ENCODE measurements at places on chromosomes 11 and 22.

DNA sequence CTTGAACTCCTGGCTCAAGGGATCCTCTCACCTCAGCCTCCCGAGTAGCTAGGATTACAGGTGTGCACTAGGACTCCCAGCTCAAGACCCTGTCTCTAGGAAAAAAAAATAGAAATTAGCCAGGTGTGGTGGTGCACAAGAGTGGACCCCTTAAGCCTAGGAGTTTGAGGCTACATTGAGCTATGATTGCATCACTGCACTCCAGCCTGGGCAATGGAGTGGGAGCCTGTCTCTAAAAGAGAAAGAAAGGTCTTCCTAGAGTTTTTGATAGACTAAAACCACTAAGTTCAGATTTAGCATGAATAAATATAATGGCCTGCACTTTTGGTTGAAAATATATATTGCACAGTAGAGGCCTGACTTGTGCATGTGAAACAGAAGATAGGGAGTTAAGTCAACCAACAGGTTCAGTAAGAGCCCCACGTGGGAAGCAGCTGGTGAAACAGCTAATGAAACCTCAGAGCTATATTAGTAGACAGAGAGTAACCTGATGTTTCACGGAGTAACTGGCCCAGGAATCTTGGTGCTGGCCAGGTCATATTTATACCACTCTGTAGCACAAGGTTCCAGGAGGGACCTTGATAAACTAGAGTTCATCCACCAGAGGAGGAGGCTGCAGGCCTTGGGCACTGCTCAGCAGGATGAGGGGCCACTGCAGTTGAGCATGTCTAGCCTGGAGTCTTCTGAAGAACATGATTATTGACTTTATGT is 4.6 kb upstream of the MICAL3 start:
- no peak for DNase-seq

- peak; percentile 82 for DNase-seq
Measured at GRCh38 chr22:42169055-42169469, 38.5 kb upstream of the CYP2D6 start.

GRCh38 chr22:44050766-44051355 is 26.8 kb downstream of the PARVB start:
- DNase-seq: no peak

GRCh38 chr11:41383768-41384167 is 75.7 kb downstream of the LRRC4C start:
- DNase-seq: no peak

- no peak for DNase-seq
Measured at GRCh38 chr11:70040869-70041501, 37.1 kb upstream of the ANO1 start.

DNA sequence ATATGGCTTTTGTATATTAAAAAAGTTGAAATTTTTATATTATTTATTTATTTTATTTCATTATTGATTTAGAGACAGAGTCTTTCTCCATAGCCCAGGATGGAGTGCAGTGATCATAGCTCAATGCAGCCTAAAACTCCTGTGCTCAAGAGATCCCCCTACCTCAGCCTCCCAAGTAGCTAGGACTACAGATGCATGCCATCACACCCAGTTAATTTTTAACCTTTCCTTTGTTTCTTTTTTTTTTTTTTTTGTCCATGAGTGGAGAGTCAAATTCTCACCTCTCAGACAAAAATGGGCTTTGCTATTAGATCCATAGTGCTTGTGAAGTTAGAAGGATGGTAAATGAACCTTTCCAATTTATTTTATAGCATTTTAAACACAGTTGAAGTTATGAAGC is 182.5 kb downstream of the SOX6 start:
- DNase-seq: no peak

DNA sequence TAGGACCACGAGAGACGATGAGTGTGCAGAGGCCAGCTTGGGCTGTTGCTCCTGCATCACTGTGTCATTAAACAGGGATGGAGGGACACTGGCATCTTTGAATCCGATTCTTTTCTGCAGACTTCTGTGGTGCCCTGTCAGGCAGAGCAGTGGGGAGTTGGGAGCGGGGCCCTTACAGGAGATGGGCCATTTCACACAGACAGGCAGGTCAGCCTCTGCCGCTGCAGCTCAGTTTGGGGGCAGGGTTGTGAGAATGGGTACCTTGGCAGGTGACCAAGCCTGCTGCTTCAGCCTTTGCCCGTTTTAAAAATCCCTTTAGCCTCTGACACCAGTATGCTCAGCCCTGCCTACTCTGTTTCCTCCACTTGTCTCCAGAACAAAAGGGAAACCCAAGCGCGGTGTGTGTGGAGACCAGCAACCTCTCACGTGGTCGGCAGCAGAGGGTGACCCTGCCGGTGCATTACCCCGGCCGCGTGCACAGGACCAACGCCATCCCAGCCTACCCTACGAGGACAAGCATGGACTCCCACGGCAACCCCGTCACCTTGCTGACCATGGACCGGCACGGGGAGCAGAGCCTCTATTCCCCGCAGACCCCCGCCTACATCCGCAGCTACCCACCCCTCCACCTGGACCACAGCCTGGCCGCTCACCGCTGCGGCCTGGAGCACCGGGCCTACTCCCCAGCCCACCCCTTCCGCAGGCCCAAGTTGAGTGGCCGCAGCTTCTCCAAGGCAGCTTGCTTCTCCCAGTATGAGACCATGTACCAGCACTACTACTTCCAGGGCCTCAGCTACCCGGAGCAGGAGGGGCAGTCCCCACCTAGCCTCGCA is 12.6 kb downstream of the C22orf31 start:
- DNase-seq: no peak

DNA sequence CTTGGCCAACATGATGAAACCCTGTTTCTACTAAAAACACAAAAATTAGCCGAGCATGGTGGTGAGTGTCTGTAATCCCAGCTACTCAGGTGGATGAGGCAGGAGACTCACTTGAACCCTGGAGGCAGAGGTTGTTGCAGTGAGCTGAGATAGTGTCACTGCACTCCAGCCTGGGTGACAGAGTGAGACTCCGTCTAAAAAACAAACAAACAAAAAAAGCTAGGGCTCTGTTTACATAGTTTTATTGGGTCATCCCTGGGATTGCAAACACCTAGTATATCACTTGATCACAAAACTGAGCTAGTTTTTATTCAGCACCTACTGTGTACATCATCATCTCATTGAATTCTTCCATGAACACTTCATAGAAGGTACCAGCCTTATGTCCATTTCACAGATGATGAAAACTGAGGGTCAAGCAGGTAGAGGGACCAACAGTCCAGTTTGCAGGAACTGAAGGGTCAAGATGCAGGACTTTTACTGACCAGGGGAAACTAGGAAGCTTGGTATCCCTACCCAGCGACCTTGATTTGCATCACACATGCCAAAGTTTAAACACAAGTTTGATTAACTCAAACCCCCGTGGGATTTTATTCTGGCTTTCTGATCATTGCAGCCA is 9.2 kb upstream of the MRTFA start:
- DNase-seq: no peak

DNA sequence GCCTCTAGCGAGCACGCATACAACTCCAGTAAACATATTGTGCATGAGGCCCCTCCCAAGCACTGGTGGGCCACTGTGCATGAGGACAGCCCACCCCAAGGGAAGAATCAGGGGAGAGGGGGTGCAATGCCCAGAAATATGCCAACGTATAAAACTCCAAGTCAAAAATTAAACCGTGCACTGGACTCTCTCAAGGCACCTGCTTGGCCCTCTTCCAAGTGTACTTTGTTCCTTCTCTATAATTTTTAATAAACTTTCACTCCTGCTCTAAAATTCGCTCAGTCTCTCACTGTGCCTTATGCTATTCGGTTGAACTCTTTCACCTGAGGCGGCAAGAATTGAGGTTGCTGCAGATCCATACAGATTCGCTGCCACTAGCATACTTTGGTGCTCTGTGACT is 465.3 kb upstream of the TENM4 start:
- no peak for DNase-seq

DNA sequence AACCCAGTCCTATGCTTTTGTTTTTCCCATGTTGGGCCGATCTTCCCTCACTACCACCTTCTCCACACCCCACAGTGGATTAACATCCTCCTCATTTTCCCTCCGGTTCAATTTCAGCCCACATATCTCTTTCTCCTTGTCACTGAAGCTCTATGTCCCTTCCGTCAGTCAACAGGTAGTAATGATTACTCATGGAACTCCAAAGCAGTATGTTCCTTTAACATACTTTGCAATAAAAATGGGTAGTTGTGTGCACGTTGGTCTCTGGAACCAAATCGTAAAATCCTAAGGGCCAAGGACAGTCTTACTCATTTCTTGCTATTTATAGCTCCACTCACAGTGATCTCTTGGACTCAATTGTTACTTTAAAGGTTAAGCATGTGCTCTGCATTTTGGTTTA is 20.2 kb downstream of the AMOTL1 start:
- DNase-seq: no peak

- no peak for DNase-seq
Measured at GRCh38 chr11:112082729-112083128, 3.8 kb downstream of the TIMM8B start.

DNA sequence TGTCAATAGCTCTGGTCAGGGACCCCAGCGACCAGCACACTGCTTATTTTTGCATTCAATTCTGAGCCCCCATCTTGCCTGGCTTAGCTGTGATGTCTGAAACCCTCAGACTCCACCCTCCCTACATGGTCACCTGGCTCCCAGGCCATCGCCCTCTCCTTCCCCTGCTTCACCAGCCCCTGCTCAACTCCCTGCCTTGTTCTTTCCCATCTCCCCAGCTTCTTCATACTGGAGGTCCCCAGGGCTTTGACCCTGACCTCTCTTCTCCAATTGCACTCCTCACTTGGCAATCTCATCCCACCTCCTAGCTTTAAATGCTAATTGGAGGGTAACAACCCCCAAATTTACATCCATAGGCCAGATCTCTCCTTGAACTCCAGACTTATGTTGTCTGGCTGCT is 84.3 kb upstream of the GNAZ start:
- DNase-seq: no peak

DNA sequence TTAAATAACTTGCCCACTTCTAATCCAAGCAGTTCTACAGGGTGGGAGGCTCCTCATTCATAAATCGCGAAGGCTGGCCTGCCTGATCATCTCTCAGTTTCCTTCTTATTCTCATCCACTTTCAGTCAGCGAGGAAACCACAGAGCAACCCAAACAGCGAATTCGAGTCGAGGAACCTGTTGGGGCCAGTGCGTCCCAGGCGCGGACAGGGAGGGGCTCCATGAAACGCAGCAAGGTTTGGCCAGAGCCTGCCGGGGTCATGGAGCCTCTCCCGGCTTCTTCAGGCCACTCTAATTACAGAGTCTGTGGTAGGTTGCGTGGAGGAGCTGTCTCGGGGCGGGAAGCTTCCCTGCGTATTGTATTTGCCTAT is 741 bp upstream of the NAV2 start:
- no peak for DNase-seq

DNA sequence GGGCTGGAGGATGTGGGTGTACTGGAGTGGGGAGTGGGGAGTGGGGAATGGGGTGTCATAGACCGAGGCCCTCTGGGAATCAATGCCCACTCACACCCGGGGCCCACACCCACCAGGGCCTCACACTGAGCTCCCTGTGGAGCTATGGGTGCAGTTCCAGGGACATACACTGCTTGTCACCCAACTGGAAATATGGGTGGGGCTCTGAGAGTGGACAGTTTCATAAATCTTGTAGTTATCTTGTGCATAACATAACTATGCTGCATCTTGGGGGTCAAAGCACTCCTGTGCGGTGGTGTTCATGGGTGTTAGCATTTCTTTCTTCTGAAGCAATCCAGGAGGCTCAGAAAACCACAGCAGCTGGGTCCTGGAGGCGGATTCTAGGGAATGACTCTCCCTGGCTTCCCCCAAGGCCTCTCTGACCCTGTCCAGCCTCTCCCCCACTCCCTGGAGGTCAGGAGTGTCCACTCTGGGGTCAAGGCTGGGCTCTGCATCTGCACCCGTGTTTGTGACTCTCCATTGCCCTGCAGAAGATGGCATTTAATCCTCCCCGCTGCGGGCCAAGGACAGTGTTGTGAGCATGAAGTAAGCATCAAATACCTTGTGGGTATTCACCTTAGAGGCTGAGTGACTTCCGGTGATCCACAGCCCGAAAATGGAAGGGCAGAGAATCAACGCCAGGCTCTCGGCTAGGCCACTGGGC is 172.5 kb downstream of the CTTN start:
- DNase-seq: no peak
